ENCODE measurements at places on chromosomes 3 and 15.

DNA sequence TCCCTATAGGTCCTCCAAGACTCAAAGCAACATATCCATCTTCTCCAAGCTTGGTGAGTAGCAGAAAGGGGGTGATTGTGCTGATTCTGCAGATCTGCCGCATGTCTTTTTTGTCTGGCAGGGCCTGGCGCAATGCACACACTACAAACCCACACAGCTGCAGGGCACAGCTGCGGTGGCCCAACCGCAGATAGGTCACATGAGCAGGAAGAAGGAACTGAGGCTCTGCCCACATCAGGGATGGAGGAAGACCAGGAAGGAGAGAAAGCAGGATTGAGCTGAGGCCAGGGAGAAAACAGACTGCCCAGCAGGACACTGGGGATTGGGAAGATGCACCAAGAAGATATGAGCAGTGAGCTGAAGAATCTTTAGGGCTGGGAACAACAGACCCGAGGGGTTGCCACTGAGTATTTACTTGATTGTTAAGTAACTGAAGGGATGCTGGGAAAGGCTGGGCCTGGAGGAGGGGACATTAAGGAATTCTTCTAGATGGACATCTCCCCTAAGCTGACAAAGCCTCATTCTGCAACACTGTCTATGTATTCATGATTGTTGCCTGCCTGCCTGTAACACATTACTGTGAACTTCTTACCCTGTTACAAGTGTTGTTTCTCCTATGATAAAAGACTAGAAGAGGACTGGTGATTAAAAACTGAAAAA lies 126.7 kb downstream of the MYLK start:
- DNase-seq, result no peak

- DNase-seq, result no peak
Observed at GRCh38 chr3:153601374-153601853, 439.4 kb downstream of the RAP2B start.

GRCh38 chr3:114034211-114034610 lies 22.1 kb downstream of the CCDC191 start:
- no peak for DNase-seq

- DNase-seq, result peak; percentile 10
Observed at GRCh38 chr15:31157644-31158069, 56.1 kb upstream of the TRPM1 start.

DNA sequence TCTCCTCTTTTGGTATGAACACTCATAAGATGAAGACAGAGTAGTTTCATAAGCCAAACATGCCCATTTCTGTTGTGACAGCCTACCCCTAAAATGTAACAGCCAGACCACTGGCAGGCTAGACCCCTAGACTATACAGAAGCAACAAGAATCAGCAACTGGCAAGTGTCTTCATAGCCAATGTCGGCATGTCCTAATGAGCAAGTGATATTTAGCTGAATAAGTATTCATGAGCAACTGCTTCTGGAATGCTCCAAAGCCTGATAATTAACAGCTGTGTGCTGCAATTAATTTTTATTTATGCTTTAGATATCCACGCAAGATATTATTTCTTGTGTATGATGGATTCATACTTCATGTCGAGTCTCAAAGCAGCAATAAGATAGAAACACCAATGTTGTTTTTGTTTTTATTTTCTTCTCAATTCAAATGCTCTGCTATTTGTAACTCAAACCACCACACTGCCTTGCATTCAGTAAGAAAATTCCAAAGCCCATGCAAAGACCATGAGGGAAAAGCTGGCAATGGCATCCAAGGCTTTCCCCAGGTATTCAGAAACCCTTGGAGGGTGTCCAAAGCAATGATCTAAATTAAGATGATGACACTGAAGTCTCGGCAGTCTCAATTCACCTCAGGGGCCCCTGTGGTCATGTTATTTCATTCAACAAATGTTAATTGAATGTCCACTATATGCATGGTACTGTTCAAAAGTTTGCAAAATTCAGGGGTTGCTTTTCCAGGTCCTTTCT lies 167.7 kb upstream of the NECTIN3 start:
- DNase-seq, result no peak

- DNase-seq, result no peak
Observed at GRCh38 chr3:11548721-11549131, 95.0 kb downstream of the VGLL4 start.

DNA sequence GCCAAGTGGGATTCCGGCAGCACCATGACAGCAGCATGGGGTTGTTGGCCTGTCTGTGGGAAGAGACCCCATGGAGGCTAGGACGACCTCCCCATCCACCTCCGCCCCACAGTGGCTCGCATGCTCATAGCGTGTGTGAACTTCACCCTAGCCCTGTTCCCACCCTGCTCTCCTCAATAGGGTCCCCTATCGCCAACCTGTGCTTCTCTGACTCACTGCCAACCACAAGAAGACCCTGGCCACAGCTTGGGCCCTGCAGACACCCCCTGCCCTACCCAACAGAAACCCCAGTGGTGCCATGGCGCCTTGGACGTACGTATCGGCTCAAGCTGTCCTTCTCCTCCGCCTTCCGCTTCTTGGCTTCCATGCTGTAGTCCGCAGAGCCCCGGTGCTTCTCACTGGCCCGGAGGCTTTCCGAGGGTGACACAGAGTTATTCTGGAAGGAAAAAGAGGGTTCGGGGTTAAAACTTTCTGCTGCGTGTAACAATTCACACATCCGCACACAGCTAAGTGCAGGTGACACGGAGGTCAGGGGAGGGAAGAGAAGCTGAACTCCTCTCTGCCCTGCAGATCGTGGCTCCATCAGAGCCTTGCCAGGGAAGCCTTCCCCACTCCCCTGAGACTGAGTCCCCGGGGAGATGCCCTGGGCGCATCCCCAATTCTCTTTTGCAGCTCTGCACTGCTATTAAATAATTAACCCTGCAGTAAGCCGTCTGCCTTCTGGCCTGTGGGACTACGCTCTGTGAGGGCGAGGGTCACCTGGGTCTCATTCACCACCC lies 37.3 kb downstream of the TLE3 start:
- no peak for DNase-seq

DNA sequence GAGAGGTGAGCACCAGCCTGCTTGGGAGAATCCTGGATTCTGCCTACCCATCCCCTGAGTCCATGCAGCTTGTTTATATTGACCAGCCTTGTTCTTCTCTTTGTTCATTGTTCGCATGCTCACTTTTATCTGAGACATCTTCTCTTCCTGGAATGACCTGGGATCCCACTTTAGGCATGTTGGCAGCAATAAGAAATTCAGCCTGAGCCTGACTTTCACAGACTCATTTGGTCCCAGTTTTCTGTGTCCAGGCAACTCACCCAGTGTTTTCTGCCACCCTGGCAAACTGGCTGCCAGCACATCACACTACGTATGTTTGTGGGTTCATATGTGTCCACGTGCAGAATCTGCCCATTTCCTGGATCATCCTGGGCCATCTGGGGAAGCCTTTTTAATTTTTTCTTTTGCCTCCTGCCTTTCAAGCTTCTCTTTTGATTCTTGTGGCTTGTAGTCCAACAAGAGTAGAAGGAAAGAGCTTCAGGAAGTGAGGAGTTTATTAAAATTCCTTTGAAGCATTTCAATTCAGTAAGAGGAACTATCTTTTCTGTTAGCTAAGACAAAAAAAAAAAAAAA lies 199.9 kb downstream of the FNDC3B start:
- no peak for DNase-seq

GRCh38 chr3:44334326-44334725 lies 4.2 kb upstream of the TCAIM start:
- no peak for DNase-seq

DNA sequence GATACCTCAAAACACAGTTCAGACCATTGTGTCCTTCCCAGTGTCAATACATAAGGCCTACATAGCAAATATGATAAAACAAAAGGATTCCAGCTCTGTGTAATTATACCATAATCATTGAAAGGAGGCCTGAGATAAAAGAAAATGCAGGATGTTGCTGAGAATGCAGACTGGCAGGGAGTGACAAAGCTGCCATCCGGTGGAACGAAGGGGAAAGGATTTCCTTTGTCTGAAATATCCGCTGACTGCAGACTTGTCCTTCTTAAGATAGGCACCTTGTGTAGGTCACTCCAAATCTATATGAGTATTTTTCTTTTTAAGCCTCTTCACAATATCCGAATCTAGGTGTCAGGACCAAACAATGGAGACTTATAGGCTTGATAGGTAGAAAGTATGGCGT lies 108.0 kb downstream of the KCNH8 start:
- no peak for DNase-seq

- peak; percentile 84 for DNase-seq
Observed at GRCh38 chr15:64019764-64020163, 26.5 kb downstream of the DAPK2 start.

- no peak for DNase-seq
Observed at GRCh38 chr3:49030321-49030720, 1.1 kb upstream of the IMPDH2 start.

GRCh38 chr3:191362037-191362436 lies 31.7 kb upstream of the UTS2B start:
- DNase-seq, result no peak

DNA sequence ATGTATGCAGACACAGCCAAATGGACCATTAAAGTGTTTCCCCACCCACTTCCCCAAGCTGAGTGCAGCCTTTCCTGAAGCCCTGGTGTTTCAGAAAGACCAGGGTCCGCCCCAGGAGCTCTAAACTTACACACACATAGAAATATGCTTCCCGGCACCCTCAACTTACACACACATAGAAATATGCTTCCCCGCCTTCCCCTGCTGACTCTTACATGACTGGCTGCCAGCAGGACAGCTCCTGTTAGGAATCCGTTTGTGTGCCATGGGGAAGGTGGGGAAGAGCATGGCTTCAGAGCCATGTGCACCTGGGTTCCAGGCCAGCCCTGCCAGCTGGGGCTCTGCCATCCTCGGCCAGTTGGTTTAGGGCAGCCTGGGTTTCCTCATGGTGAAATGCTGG lies 3.6 kb downstream of the CLEC3B start:
- DNase-seq, result no peak

DNA sequence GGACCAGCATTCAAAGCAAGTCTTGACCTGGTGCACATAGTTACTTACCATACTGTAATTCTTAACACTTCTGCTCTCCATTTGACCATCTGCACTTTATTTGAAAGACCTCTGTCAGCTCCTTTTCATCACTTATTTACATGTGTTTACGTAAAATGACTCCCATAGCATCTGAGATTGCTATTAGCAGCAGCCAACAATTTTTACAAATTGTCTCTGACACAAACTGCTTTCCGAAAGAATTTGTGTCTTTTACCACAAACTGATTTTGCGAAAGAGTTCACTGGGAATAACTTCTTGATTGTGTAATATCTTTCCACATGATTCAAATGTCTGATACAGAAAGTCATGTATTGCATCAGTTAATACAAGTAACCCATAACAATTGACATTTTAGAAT lies 144.1 kb upstream of the PEX5L start:
- no peak for DNase-seq

GRCh38 chr15:28033443-28033842 lies 65.7 kb downstream of the OCA2 start:
- DNase-seq, result no peak

- no peak for DNase-seq
Observed at GRCh38 chr3:105399611-105400010, 32.9 kb downstream of the ALCAM start.

GRCh38 chr3:14305324-14305723 lies 97.1 kb upstream of the SLC6A6 start:
- DNase-seq, result no peak

DNA sequence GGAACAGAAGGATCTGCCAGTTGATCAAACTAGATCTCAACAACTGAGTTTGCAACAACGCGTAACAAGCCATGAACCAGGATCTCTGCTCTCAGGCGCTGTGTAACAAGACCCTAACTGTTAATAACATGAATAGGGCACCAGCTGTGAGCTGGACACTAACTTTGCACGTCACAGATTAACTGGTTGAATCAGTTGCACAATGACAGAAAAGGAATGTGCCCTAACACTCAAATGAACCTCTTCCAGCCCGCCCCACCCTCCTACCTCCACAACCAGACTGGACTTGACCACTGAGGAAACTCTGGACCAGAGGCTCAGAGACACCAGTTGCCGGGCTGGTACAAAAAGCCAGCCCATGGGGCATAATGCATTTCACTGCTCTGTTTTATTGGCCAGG lies 34.3 kb downstream of the MCF2L2 start:
- no peak for DNase-seq

- DNase-seq, result no peak
Observed at GRCh38 chr15:64333516-64333915, 22.5 kb downstream of the CSNK1G1 start.

DNA sequence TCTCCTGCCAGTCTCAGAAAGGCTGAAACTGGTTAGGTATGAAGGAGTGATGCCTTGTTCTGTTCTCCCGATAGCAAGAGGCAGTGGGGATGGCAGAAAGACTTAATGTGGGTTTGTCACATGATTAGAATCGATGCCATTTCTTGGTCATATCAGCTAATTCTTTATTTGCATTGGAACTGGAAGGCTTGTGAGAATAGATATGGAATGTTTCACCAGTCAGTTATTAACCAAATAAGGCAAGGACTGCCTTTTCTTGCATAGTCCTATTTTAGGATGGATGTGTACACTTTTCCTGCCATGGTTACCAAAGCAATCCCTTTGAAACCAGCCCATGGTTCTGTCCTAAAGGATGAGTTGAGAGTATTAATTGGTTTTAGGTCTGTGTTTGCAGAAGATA lies 33.7 kb downstream of the FILIP1L start:
- DNase-seq, result no peak

DNA sequence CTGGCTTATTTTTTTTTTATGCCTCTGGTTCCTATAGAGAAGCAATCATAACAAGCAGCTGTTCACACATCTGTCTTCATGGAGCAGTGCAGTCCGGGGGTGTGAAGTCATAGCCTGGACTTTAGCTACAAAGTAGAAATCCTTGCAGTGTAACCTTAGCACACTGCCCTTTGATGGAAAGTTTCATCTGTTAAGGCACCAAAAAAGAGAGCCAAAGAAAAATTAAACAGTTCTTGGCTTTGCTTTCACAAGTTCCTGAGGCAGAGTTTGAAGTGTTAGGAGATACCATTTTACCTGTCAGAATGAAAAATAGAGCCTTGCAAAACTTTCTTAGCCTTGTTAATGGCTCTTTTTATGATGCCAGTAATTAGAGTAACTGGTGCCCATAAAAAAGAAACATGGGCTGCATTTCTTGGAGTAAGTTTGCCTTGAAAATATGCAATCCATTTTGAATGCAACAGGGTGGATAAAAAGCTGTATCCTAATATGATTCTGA lies 84.1 kb downstream of the PIK3R4 start:
- no peak for DNase-seq

GRCh38 chr3:143472731-143473523 lies 353.4 kb downstream of the CHST2 start:
- no peak for DNase-seq
